ENCODE measurements at places on chromosomes 7 and 10. TPM values are rescaled to one million over a fixed set of nuclear protein-coding genes. Genes with fewer than 3 reads are reported as not detected.

Gene ADAM8
- 2.3 TPM for polyA plus RNA-seq

Gene GNAI1
- polyA plus RNA-seq: 156 TPM

Gene METTL2B
- polyA plus RNA-seq: 29.1 TPM

Gene C10orf67
- polyA plus RNA-seq: 2.1 TPM

Gene MOGAT3
- polyA plus RNA-seq: 0.99 TPM

Gene FBXL13
- 2.9 TPM for polyA plus RNA-seq

Gene HHEX
- polyA plus RNA-seq: 8.3 TPM

Gene SPDYE2
- 5.6 TPM for polyA plus RNA-seq

Gene SLC13A4
- polyA plus RNA-seq: 1.2 TPM

Gene CC2D2B
- polyA plus RNA-seq: 2.4 TPM

Gene ECHDC3
- 16.6 TPM for polyA plus RNA-seq

Gene CPA2
- 0.39 TPM for polyA plus RNA-seq

Gene PLEKHS1
- 0.10 TPM for polyA plus RNA-seq
